ENCODE measurements at places on chromosomes 4 and X. TPM values are rescaled to one million over a fixed set of nuclear protein-coding genes. Genes with fewer than 3 reads are reported as not detected.

Gene ANAPC4
- total RNA-seq: 33.8 TPM

DNA sequence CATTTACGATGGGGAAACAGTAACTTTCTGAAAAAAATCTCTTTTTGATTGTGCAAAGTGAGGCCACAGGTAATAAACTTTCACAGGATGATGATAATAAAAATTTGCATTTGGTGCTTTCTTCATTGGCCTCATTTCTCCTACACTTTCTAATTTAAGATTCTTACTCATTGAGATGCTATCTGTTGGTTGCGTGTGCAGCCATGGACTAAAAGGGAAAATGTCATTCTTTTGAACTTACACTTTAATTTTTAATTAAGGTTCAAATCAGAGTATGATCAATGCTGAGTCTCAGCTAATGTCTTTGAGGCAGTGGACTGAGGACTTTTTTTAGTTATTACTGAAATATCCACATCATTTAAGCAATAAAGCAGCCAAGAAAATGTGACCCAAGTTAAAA is 87.6 kb downstream of the SEL1L3 start:
- no peak for DNase-seq

Gene REPS2
- total RNA-seq: 18.5 TPM

DNA sequence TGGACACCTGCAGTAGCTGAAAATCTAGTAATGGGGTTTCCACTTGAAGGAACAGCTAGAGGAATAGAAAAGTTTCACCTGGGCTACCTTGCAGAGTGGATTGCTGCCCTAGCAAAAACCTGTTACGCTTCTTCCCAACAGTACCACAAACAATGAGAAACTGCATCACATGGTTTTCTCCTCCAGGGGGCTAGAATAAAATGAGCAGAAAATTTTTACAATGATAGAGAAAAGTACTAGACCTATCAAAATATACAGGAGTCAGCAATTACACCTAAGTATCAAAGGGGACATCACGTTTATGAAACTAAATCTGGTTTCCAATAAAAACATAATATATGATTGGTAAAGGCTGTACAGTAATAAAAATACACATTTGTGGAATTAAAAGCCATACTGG is 423.1 kb upstream of the PITX2 start:
- no peak for DNase-seq

Gene HTN3
- total RNA-seq: not detected

Gene AMTN
- not detected for total RNA-seq

DNA sequence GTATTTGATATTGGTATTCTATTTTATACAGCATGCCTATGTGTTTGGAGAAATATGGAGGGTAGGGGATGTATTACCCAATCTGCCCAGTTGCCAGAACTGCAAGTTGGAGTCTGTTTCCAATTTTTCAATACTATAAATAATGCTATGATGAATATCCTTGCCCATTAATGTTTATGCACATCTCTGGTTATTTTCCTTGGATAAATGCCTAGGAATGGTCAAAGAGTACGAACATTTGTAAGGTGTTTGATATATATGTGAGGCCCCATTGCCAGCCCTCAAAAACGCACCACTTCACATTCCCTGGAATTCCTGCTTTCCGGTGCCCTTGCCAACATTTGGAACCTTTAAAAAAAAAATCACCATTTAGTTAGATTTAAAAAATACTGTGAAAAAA is 34.3 kb downstream of the CLDN34 start:
- no peak for DNase-seq

Gene GSPT2
- 7.7 TPM for total RNA-seq

DNA sequence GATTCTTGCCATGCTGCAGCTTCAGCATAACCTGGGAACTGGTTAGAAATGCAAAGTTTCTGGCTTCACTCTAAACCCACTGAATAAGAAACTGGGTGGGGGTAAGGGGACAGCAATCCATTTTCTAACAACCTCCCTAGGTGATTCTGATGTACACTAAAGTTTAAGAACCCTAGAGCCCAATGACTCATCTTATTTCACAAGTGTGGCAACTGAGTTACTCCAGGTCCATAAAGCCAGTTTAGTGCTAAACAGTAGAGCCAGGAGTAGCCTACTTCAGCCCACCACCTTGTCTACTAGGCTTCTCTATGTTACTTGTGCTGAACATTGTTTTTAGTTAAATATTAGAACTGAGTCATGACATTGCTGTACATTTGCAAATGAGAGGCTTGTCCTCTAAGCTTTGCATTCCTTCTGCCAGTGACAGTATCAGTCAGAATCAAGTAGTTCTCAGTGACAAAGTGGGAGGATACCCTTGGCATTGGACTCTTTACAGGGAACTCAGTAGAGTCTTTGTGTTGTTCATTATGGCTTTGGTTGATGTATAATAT is 518.0 kb downstream of the RPA4 start:
- DNase-seq: no peak

Data from lower lobe of right lung (tissue), 2 donors.